ENCODE measurements at places on chromosomes 6 and 20.

DNA sequence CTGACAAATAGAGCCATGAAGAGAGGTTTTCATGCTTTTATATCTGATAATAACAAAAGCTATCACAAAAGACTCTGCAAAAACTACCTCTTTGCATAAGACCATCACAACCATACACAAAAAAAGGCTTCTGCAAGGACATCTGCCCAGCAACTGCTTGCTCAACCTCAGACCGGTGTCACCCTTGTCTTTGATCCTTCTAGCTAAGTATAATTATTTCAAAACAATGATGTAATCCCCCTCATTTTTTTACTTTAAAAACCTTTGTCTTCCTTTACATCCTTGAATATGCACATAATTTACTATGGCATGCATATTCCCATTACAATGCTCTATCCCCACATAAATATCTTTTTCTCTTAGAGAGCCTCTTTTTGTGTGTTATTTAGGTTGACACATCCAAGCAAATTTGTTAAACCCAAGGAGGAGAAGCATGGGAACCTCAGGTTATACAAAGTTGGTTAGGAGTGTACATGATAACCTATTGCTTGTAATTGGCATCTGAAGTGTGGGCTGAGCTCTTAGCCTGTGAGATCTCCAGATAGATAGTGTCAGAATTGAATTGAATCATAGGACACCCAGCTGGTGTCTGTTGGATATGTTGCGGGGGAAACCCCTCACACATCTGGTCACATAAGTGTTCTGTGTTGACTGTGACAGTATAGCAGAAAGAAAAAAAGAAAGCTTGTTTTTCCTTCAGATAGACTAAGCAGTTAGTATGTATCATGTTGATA is 20.7 kb upstream of the CGA start:
- no peak for DNase-seq

- no peak for DNase-seq
Observed at GRCh38 chr6:169277619-169278018, 24.0 kb upstream of the THBS2 start.

- no peak for DNase-seq
Observed at GRCh38 chr6:109076377-109076776, 18.3 kb downstream of the SESN1 start.

GRCh38 chr20:48832405-48832730 is 4.6 kb upstream of the PREX1 start:
- no peak for DNase-seq
